ENCODE measurements at places on chromosomes 3 and 15.
A peak's percentile ranks its signal among the peaks of the same experiment; 100 is the strongest.

- DNase-seq = no peak
Measured at GRCh38 chr3:88137836-88138235, 11.9 kb upstream of the C3orf38 start.

DNA sequence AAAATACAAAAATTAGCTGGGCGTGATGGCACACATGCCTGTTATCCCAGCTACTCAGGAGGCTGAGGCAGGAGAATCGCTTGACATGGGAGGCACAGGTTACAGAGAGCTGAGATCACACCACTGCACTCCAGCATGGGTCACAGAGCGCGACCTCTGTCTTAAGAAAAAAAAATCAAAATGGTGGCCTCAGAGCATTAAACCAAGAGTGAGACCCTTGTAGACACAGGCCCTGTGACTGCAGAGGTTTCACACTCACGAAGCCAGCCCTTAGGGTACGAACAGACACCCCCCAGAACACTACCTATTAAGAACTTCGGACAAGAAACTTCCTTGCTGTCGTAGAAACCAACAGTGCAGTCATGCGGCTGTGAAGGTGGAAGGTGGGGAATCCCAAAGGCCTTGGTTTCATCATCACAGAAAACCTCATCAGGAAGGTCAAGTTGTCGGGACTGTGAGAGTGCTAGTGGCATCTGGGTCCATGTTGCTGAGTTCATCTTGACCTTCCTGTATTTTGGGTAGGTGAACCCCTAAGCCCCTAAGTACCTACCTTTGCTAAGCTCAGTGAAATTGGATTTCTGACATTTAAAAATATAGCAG, 4.8 kb upstream of the PDE8A start:
- DNase-seq = no peak

DNA sequence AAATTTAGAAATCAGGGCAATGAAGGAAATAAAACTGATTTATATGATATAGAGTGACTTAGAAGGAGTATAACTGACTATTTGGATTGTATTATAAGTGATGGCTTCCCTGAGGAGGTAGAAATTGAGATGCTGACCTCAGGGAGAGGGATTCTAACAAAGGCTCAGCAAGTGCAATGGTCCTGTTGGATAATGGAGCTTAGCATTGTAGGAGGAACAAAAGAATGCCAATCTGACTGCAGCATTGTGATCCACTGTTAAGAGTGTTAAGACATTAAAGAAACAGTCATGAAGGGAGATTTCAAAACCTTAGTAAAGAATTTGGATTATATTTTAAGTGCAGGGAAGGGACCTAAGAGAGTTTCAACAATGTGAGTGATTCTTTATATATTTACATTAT, 158.4 kb upstream of the NAALADL2 start:
- no peak for DNase-seq

GRCh38 chr3:138323971-138324370, 5.7 kb downstream of the NME9 start:
- DNase-seq = no peak

DNA sequence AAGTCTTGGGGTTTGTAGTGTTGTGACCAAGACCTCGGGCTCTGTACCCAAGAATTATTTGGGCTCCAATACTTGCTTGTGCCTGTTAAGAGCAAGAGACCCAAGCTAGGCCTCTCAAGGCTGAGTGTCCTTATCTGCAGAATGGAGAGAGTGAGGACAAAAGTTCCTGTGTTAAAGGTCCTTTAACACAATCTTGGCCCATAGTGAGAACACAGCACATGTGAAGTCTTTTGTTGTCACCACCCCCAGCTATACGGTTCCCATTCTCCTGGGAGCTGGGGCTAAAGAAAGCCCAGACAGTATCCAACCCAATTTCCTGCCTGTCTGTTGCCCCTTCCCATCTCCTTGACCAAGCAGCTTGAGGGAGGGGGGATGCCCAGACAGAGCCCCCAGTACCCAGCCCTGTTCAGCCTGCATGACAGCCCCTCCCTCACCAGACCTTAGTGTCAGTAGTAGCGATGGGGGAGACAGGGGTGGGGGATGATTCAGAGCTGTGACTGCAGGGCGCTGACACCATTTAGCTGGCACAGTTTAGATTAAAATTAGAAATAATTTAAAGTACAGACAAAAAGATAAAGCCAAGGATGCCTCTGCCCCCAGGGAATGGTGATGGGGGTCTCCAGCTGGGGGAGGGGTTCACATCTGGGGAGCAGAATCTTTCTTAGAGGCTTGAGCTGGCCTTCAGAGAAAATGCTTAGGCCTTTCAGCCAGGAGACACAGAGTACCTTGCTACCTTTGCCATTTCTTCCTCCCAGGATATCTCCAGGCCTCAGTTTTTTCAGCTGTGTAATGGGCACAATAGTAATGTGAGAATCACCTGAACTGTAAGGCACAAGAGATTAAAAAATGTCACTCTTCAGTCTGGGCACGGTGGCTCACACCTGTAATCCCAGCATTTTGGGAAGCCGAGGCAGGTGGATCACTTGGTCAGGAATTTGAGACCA, 2.7 kb downstream of the PRKCD start:
- DNase-seq = no peak

DNA sequence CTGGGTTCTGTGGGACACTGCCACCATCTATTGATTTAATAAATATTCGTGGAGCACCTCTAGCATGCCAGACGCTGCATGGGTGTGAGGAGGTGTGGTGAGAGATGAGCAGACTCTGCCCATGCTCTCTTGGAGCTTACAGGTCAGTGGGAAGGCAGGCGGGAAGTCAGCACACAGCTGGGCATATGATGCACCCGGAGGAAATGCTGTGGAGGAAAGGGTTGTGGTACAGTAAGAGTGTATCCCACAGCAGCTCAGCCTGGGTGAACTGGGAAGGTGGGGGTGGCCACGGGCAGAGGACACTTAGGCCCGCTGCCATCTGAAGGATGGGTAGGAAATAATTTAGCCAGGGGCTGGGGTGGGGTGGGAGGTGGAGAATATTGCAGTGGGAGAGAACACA, 392.1 kb downstream of the CACNA2D3 start:
- no peak for DNase-seq

- DNase-seq = peak; percentile 34
Measured at GRCh38 chr3:53269888-53270880, 14.4 kb upstream of the TKT start.

GRCh38 chr3:74217467-74217866, 397.0 kb downstream of the CNTN3 start:
- DNase-seq = no peak
